Daoy (cell line): ENCODE measurements at places on chromosomes 6 and 20. TPM values are rescaled to one million over a fixed set of nuclear protein-coding genes. Genes with fewer than 3 reads are reported as not detected.

Gene TXLNB
- 0.11 TPM in 1 of 2 replicates, not detected in the other for total RNA-seq

Gene CTAGE9
- total RNA-seq = not detected in 2 replicates

Gene PGC
- total RNA-seq = not detected in 2 replicates

Gene IL20RA
- 0.27 and 0.57 TPM in 2 replicates for total RNA-seq

Gene VWA7
- total RNA-seq = 0.34 TPM in 1 of 2 replicates, not detected in the other

Gene FRK
- 0.21 and 0.57 TPM in 2 replicates for total RNA-seq

Gene F13A1
- total RNA-seq = 0.06 and 0.12 TPM in 2 replicates

Gene SALL4
- 0.83 and 0.86 TPM in 2 replicates for total RNA-seq

Gene MLN
- not detected in 2 replicates for total RNA-seq

Gene LTB
- 2.1 TPM in 1 of 2 replicates, not detected in the other for total RNA-seq

Gene RAB23
- 20.6 and 26.4 TPM in 2 replicates for total RNA-seq

Gene MAP7
- 0.95 and 1.1 TPM in 2 replicates for total RNA-seq

Gene ADGRF4
- total RNA-seq = 2.7 TPM in 2 replicates

Gene ZKSCAN4
- 2.9 and 4.5 TPM in 2 replicates for total RNA-seq

Gene DEFB129
- total RNA-seq = not detected in 2 replicates

Gene SPATA25
- not detected in 2 replicates for total RNA-seq

Gene ZFP57
- total RNA-seq = 0.57 TPM in 1 of 2 replicates, not detected in the other

Gene WFDC10B
- not detected in 2 replicates for total RNA-seq

Gene PRDM13
- 2.3 and 3.4 TPM in 2 replicates for total RNA-seq

Gene DNAH8
- under 0.01 TPM in 1 of 2 replicates, not detected in the other for total RNA-seq

Gene SCGN
- not detected in 2 replicates for total RNA-seq

Gene DNPH1
- total RNA-seq = 57.3 and 66.3 TPM in 2 replicates

Gene TAAR1
- total RNA-seq = not detected in 2 replicates

Gene TCP11
- total RNA-seq = 0.06 TPM in 1 of 2 replicates, not detected in the other

Gene CNBD2
- 3.5 and 8.1 TPM in 2 replicates for total RNA-seq

Gene MROH8
- 0.11 TPM in 1 of 2 replicates, not detected in the other for total RNA-seq

Gene SLC2A10
- 3.8 and 11.4 TPM in 2 replicates for total RNA-seq

Gene RAB44
- total RNA-seq = under 0.01 and 0.65 TPM in 2 replicates

Gene ERGIC3
- 172 and 178 TPM in 2 replicates for total RNA-seq

Gene SLC35A1
- total RNA-seq = 14.1 and 22.6 TPM in 2 replicates

Gene TBXT
- total RNA-seq = 0.57 TPM in 1 of 2 replicates, not detected in the other

Gene PRPH2
- not detected in 2 replicates for total RNA-seq
